ENCODE measurements at places on chromosomes 5 and 9.

GRCh38 chr5:95644351-95645042 is 2.1 kb upstream of the RFESD start:
- no peak for DNase-seq

GRCh38 chr9:86168256-86168655 is 68.9 kb upstream of the GOLM1 start:
- no peak for DNase-seq

DNA sequence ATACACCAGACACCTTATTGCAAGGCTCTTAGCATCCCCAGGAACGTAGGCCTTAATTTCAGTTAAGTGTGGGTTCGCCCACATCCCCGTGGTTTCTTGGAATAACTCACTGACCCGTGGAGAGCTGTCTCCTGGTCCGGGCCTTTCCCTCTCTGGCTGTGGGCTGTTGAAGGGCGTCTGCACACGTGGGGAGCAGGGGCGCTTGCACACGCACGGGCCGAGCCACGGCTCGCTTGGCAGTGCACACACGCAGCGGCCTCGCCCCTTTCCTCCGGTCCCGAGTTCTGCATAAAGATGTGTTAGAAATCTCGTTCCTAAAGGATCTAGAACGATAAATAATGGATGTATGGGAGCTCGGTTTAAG is 141.9 kb downstream of the PBX3 start:
- no peak for DNase-seq

- DNase-seq = no peak
Observed at GRCh38 chr5:98085593-98085992, 687.9 kb upstream of the RGMB start.

GRCh38 chr5:127892467-127893207 is 189.4 kb downstream of the CCDC192 start:
- no peak for DNase-seq

DNA sequence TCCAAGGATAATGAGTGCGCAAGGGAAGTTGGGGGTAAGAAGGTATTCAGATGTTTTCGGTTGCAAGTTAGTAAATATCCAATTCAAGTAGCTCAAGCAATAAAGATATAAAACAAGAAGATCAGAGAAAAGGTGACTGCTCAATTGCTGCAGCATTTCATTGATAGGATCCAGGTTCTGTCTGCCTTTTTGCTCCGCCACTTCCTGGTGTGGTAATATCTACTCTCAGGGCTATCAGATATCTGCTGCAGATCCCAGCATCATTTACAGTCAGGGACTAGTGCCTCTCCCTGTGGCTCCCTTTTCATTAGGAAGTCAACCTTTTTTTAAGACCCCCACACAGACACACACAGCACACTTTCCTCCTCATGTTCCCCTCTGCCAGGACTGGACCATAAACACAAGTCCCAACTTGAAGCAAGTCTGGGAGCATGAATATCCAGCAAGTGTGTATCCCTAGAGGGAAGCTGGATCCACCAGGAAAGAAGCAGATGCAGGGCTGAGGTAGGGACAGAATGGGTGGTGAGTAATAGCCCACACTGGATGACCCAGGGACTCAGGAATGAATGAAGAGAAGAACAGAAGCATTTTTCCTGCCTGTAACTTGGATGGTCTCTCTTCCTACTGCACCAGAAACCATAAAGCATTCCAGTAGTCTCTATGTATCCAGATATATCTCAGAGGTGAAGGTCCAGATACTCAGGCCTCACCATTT is 53.7 kb downstream of the ZNF622 start:
- no peak for DNase-seq

All from activated T-helper 1 cell treated with anti-CD3 and anti-CD28 coated beads, Interleukin-2, amount 50 U/mL, for 16 hours (primary cell).